ENCODE measurements at places on chromosomes 4 and X.

- no peak for DNase-seq
Measured at GRCh38 chrX:16606142-16606720, 43.7 kb upstream of the S100G start.

GRCh38 chr4:16136827-16137226 lies 53.0 kb upstream of the PROM1 start:
- no peak for DNase-seq

DNA sequence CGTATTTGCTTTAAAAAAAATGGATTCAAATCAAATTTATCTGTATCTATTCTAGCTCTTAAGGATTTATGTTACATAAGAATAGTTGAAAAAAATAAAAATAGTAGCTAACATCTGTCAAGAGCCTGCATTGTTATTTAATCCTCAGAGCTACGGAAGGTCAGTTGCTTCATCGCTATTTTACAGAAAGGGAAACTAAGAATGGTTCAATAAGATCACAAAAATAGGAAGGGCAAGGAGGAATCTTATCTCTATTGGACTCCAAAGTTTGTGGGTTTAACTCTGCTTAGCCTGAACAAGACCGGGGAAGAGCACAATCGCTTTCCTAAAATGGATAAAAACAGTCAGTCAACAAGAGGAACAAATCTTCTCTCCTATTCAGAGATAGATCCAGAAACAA lies 270.2 kb upstream of the SMIM31 start:
- no peak for DNase-seq

DNA sequence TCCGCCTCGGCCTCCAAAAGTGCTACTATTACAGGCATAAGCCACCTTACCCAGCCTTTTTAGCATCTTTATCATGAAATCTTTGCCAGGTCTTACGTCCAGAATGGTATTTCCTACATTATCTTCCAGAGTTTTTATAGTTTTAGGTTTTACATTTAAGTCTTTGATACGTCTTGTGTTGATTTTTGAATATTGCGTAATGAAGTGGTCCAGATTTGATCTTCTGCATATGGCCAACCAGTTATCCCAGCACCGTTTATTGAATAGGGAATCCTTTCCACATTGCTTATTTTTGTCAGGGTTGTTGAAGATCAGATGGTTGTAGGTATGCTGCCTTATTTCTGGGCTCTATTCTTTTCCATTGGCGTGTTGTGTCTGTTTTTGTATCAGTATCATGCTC lies 349.6 kb downstream of the KCTD8 start:
- DNase-seq, result no peak

DNA sequence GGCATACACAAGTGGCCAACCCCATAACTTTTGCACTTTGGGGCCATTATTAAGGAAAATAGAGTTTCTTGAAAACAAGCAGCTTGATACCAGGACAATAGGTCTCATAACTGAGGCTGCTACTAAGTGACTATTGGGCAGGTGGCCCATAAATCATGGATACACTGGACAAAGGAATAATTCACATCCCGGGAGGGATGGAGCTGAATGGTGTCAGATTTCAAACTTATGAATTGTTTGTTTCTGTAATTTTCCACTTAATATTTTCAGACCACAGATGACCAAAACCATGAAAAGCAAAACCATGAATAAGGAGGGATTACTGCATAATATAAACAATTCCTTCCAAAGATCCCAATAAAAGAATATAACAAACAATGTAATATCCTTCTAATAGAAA lies 114.4 kb downstream of the WDFY3 start:
- DNase-seq, result no peak

DNA sequence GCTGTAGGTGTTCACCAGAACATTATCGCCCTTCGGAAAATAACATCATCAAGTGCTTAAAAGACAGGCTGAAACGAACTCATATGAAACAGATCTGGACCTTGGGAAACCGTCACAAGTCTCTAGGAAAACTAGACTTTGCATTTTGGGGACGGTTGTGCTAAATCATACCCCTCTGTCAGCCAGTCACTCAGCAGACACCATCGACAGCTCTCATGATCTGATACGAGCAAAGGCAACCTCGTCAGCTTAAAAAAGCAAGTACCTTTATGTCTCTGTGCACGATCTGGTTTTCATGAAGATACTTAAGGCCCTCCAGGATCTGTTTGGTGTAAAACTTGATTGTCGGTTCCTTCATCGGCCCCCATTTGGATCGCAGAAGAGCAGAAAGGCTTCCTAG lies 48.4 kb downstream of the PDHA1 start:
- no peak for DNase-seq

DNA sequence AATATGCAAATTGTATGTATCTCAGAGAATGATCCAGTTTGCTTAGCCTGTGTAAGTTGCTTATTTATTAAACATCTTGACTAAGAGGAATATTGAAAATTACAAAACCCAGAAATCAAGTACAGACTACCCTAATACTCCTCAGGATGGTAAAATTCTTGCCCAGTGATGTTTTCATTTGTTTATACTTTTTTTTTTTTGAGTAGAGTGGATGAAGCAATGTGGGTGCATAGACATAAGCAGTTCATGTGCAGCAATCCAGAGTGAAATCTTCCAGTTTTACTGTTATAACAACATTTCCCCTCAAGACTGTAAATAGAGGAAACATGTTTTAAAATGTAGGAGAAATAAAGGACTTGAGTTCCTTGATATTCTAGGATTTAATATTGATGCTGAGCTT lies 4.7 kb downstream of the GLRB start:
- DNase-seq, result no peak

DNA sequence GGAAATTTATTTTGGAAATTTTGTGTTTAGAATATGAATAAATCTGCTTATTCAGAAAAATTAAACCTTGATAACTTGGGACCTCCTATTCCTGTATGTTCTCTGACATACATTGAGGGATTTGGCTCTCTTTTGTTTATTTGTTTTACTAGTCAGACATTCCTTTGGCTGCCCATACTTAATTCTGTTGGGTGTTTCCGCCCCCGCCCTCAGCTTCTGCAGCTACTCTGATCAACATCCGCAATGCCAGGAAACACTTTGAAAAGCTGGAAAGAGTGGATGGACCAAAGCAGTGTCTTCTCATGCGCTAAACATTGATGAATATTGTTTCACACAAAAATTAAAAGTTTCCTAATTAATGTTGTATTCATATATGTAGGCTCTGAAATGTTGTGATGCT lies 40.5 kb downstream of the RRAGB start:
- DNase-seq, result no peak

GRCh38 chrX:39377157-39377556 lies 575.9 kb downstream of the MID1IP1 start:
- no peak for DNase-seq

DNA sequence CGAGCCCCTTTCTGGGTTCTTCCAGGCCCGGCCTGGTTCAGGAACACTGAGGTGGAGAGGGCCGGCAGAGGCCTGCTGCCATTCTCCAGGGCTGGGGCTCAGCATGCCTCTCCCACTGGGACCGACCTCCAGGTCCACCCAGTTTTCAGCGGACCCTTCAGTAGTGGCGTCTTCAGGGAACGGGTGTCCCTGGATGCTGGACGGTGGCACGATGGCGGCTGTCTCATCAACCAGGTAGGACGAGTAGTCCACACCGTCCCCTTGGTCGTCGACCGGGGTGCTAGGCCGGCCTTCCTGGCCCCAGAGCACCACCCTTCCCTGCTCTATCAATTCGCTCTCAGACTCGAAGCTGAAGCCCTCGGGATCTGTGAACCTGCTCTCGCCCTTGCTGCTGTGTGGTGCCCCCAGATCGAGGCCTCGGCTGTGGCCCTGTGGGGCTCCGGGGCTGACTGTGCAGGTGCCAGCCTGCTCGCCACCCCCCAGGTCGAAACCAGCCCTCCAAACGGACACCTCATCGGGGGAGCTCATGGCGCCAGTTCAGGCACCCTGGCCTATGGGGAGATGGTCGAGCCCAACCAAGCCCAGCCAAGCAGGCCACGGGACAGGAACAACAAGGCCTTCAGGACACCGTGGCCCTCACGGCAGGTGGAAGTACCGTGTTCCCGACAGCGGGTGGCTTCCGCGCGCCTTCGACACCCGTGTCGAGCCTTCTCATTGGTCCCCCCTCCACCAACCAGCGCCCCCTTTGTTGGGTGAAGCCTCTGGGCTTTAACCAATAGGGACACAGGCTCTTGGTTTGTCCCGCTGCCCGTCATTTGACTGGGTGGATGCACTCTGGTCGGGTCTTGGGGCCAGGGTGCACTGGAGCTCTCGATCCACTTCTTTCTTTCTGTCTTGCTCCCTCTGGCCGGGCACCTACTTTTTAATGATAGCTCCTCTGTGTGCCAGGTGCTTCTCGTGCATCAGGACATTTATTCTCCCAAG lies 814 bp upstream of the LOC101059915 start:
- DNase-seq, result no peak

GRCh38 chr4:52510939-52511565 lies 148.0 kb downstream of the USP46 start:
- DNase-seq, result no peak

Data from stimulated activated CD4-positive, alpha-beta T cell treated with anti-CD3 and anti-CD28 coated beads, Interleukin-4, amount 100 ng/mL, for 24 hours (primary cell).